ENCODE measurements at places on chromosomes 1 and 21. TPM values are rescaled to one million over a fixed set of nuclear protein-coding genes. Genes with fewer than 3 reads are reported as not detected.

The CD247 gene
- 2.0 TPM for total RNA-seq

GRCh38 chr1:3618881-3619671, 5.7 kb upstream of the TPRG1L start:
- DNase-seq = peak; percentile 89

The SEMA4A gene
- total RNA-seq = 8.0 TPM

GRCh38 chr1:71651214-71651613, 570.4 kb upstream of the ZRANB2 start:
- DNase-seq = no peak

The OR2L5 gene
- not detected for total RNA-seq

DNA sequence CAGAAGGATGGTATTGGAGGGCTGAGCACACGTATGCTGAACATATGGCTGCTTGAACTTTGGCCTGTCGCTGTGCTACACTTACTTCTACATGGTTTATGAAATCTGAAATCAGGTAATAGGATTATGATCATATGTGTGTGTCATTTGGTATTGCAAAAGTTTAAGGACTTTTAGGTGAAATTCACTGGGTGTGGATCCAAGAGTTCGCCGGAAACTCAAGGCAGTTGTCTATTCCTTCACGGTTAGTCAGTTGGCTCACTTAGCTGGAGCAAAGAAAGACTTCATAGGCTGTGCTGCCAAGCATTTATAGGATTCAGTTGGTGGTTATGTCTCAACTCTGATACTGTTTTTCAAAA, 927 bp downstream of the UAP1 start:
- no peak for DNase-seq

- DNase-seq = no peak
Measured at GRCh38 chr1:119623193-119623515, 24.9 kb downstream of the ZNF697 start.

The CFHR2 gene
- total RNA-seq = not detected

The NHLH1 gene
- total RNA-seq = 0.14 TPM

GRCh38 chr1:156804026-156804425, 12.6 kb downstream of the SH2D2A start:
- DNase-seq = no peak
